ENCODE measurements at places on chromosomes 1 and 21.
A peak's percentile ranks its signal among the peaks of the same experiment; 100 is the strongest.

DNA sequence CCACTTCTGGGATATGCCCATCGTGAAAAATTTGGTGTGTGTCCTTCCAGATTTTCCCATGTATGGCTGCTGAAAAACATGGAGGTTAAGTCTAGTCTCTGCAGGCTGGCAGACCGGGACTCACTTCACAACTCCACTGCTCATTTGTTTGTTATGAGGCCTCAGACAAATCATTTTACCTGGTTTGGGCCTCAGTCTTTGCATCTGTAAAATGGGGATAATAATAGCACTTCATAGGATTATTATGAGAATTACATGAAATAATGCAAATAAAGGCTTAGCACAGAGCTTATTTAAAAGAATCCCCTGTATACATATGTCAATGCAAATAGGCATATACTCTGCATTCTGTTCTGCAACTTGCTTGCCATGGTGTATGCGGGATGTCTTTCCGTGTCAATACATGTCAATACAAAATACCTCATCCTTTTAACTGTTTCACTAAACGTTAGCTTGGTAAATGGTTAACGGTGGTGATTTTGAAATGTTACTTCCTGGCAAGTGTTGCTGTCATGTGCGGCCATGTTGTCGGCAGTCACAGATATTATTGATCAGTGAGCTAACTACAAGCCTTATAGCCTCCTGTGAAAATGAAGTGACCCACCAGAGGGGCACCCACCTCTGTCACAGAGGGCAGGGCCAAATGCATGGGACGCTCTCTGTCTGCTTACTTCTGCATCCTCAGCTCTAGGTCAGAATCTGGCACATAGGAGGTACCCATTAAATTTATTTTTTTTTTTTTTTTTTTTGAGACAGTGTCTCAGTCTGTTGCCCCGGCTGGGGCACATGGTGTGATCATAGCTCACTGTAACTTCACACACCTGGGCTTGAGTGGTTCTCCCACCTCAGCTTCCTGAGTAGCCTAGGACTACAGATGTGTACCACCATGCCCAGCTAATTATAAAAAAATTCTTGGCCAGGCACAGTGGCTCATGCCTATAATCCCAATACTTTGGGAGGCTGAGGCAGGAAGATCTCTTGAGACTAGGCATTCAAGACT lies 4.3 kb downstream of the LCK start:
- no peak for DNase-seq

DNA sequence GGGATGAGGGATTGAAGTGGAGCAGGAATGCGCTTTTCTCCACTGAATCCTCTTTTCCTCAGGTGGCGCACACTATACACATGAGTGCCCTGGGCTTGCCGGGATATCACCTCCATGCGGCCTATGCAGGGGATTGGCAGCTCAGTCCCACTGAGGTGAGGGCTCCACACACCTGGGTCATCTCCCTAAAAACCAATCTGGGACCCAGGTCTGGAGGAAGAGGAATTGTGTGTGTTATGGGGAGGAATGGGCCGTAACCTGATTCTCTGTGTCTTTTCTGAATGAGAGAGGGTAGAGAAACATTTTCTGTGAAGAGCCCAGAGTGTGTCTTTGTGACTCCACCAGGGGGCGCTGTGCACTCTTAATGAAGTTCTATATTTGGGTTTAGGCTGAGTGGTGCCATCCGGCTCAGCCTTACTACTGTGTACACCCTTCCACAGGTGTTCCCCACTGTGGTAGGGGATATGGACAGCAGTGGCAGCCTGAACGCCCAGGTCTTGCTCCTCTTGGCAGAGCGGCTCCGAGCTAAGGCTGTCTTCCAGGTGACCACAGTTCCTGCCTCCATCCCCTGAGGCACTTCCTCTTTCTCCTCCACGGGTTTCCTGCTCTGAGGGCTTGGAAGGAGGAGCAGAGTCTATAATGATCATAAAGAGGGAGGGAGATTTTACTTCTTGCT lies 1.5 kb downstream of the TOMM40L start:
- DNase-seq = peak; percentile 89

DNA sequence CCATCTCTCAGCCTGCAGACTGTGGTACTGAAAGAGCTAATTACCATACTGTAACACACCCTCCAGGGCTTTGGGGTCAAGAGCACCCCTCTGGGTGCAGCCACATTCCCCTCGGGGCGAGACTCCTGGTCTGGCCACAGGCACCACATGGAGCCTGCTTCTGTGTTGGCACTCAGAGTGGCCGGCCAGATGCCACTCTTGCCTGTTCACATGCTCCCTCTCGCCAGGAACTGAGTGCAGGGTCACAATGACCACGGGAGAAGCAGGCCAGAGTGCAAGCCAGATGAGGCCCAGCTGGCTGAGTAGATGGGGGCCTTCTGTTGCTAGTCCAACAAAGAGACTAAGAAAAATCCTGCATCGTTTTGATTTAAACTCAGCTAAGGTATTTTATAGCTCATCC lies 864.0 kb downstream of the KCNT2 start:
- DNase-seq = no peak

DNA sequence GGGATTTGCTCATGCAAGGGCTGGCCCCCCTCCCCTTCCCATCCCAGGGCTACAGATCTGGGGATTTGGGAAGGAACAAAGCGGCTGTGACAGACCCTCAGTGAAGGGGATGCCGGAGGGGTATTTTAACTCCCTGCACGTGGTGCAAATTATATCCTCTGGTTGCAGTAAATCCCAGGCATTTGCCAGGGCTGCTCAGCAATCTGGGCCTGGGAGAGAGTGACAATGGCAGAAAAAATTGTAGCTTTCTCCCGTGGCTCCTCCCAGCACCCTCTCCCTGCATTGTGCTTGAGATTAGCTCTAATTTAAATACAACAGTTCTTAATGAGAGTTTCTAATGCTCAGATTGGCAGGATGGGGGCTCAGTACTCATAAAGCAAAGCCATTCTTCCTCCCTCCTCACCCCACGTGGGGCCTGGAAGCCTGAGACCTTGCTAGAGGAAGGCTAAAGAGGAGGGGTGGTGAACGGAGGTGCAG lies 129.9 kb upstream of the CD34 start:
- no peak for DNase-seq

GRCh38 chr1:39332291-39332690 lies 127.8 kb downstream of the MACF1 start:
- no peak for DNase-seq

DNA sequence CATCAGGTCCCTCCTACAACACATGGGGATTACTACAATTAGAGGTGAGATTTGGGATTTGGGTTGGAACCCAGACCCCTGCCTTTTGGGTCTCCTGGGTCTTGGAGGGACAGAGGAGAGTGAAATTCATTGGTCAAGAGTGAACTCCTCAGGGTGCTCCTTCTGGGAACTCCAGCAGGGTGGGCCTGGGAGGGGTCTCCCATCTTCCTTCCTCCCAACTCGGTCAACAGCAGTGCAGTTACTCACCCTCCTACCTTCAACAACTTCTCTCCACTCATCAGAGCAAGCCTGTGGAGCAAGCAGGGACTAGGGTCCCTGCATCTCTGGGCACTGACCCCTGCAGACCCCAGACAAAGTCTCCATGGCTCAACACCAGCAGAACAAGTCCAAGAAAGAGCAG lies 89.3 kb upstream of the TMPRSS2 start:
- DNase-seq = no peak

DNA sequence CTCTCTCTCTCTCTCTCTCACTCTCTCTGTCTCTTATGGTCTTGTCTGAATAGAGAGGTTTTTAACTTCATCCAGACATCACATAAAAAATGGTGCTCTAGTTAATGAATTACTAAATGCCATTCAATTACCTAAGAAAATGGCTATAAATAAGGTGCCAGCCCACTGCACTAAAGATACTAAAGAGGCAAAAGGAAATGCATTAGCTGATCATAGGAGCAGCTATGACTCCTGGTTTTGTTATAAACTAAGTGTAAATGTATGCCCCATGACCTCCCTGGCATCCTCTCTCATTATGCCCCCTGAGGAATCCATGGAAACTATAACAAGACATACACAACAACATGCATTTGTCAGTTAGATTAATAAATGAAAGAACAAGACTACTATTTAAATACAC lies 57.5 kb upstream of the PDC start:
- DNase-seq = no peak

DNA sequence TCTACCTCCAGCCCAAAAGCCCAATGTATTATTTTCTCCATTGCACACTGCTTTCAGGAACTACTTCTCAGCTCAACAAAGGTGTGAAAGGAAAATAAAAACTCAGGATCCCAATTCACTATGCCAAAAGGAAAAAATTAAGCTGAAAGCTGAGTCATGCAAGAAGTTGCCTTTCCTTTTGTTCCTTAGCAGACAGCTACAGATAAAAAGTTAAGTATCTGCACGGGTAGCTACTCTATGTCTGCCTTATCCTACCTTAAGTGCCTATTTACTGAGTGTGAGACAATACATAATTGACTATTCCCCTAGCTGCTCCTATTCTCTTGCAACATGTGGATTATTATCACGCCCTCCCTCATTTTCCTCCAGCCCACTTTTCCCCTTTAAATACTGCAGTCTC lies 84.1 kb downstream of the ADCY10 start:
- peak; percentile 28 for DNase-seq

GRCh38 chr1:245356891-245357585 lies 202.3 kb downstream of the KIF26B start:
- no peak for DNase-seq

DNA sequence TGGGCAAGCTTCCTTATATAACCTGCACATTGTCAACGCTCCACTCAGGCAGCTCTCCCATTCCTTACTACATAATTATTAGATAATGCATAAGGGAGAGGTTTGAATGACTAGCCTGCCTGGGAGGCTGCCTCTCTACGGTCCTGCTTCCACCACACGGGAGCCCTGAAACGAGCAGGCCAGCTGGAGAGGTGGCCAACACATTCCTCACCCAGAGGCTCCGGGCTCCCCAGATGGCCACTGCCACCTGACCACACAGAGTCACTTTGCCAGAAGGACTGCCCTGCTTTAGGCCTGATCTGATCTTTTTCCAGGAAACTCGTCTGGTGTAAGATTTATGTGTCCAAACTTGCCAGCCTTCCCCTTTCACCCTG lies 27.9 kb downstream of the HIVEP3 start:
- DNase-seq = peak; percentile 16

GRCh38 chr1:20725189-20726117 lies 7.0 kb downstream of the SH2D5 start:
- no peak for DNase-seq

DNA sequence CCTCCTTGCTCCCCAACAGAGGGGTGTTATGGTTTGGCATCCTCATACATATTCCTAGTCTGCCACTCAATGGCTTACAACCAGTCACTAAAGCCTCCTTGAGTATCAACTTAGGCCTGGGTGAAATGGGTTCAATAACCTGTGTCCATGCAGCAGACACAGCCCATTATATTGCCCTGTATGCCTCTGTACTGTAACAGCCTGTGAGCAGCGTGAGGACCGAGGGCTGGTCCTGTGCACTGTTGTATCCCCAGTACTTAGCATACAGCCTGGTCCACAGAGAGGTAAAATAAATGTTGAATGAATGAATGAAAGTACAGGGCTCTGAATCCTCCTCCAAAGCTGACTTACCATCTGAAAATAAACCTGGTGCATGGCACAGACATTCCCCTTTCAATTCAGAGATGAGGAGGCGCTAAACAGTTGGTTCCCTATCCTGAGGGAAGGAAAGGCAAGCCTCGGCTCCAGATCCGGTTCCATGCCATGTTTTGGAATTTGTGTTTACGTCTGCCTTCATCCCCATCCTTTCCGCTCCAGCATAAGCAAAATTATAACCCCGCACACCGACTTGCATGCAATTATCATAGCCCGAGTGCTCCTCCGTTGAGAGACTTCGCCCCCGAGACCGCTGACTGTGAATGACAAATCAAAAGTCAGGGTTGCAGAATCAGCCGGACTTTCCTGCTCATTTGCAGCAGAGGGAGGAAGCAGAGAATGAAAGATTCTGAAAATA lies 45.0 kb upstream of the DNAJC6 start:
- peak; percentile 60 for DNase-seq

DNA sequence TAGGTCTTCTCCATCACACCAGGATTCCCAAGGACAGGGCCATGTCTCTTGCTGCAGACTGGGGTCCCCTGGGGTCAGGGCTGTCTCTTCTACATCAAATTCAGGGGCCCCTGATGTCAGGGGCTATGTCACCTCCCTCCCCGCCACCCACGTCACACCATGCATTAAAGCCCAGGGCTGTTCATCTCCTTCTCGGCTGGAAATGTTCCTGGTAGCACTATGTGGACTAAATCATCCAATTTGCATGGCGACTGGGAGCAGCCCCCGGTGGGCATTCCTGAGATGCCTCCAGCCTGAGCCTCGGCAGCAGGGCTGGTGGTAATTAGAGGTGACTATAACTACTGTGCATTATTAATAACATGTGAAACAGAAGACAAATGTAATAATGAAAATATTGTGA lies 151.7 kb upstream of the HMGB4 start:
- no peak for DNase-seq

DNA sequence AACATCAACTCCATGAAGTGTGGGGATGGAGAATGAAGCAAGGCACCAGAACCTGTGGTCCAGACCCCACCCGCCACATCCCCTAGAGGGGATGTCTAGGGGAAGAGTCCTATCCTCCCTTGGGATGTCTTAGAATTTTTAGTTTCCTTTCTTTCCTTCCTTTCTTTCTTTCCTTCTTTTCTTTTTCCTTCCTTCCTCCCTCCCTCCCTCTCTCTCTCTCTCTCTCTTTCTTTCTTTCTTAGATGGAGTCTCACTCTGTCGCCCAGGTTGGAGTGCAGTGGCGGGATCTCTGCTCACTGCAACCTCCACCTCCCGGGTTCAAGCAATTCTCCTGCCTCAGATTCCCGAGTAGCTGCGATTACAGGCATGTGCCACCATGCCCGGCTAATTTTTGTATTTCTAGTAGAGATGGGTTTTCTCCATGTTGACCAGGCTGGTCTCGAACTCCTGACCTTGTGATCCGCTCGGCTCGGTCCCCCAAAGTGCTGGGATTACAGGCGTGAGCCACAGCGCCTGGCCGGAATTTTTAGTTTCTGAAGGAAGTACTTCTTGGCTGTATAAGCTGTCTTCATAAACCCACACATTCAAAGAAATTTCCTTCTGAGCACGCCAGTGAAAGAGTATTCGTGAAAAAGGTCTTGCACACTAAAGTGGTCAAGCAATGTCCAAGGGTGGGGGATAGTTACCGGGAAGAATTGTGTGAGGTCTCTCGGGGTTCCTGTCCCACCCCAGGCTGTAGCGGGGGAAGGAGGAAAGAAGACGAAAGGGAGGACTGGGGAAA lies 20.8 kb upstream of the LEFTY2 start:
- DNase-seq = no peak

- DNase-seq = peak; percentile 1
Measured at GRCh38 chr21:16983420-16983819, 529.4 kb upstream of the CXADR start.

GRCh38 chr1:6085666-6086065 lies 40.0 kb downstream of the KCNAB2 start:
- DNase-seq = no peak

GRCh38 chr1:232211149-232211548 lies 418.8 kb downstream of the SIPA1L2 start:
- no peak for DNase-seq

- no peak for DNase-seq
Measured at GRCh38 chr21:30829659-30830058, at the start of gene KRTAP7-1. Gene KRTAP7-1 (minus strand): TSS chr21:30829759. CDS start chr21:30829698, 61 bp downstream.

All from hematopoietic multipotent progenitor cell treated with erythropoietin and hydrocortisone succinate and interleukin-3 and kit ligand, for 8 days (in vitro differentiated cells).